ENCODE measurements at places on chromosomes 16 and 17.

DNA sequence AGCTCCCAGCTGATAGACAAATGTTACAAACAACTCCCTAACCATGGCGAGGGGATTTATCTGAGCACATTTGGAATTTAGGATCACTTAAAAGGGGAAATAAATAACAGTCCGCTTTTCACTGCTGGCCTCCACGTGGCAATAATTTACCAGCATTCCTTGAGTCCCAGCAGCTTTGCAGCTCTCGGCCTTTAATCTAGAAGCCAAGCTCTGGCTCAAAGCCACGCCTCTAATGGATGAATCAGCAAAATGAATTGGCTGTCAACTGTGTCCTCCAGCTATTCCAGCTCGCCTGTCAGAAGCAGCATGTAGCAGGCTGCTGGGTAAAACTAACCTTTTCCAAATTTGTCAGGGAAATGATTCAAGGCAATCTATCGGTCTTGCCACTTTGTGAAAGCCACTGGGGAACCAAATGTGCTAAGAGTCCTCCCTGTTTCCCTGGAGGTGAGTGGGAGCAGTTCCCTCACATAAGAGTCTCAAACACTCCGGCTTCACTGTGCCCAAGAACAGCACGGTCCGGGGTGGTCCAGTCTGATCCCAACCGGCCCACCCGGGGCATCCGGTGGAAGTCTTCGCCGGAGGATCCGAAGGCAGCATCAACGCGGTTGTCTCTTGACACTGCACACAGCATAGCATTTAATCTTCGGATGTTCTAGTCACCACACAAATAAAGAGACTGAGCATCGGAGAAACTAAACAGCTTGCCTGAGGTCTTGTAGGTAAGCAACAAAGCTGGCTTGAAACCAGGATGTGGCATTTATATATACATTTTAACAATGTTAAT is 143.3 kb downstream of the PARN start:
- no peak for DNase-seq

DNA sequence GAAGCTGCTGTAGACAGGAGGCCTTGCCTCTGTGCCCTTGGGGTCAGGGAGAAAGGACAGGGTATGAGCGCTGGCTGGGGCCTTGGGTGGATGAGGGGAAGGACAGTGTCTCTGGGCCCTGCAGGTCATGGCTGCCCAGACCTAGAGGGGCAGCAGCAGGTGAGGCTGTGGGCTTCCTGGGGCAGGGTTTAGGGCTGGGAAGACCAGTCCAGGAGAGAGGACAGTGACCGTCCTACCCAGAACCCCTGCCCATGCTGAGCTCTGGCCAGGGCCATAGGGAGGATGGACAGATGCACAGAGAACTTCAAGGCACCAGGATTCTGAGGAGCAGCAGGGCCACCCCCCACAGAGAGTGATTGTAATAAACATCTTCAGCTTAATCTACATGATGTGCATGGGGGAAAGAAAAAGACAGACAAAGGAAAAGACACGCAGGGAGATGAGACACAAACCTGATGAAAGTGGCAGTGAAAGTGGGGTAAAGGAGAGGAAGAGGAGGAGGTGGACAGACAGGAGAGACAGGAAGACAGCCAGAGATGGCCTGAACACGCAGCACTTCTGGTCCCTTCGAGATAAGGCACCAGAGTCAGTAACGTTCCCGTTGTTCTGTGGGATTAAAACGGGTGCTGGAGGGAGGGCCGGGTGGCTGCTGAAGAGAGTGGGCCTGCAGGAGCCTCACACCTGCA is 17.5 kb downstream of the FLOT2 start:
- no peak for DNase-seq

GRCh38 chr16:53458635-53459034 is 24.4 kb downstream of the RBL2 start:
- DNase-seq, result no peak

DNA sequence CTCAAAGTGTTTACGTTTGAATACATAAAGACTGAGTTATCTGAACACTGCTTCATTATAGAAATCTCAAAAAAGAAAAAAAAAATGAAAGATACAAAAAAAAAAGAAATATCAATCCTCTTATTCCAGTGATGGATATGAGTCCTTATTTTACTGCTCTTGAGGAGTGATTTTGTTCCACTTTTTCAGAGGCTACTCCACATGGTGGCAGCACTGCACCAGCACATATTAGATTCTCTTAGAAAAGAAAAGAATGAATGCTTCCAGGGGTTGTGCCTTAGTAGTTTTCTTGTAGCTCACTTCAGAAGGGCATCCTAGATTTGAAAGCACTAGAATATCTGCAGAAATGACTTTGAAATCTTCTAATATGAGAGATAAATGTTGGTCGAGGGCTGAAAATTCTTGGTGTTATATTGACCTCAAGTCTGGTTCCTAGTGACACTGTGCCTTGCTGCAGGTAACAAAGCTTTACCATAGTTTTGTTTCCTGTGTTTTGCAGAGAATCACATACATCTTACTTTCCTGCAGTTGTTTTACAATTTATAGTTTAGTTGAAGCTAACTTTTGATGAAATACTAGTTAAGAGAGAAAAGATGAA is 25.9 kb downstream of the AP2B1 start:
- peak; percentile 1 for DNase-seq

DNA sequence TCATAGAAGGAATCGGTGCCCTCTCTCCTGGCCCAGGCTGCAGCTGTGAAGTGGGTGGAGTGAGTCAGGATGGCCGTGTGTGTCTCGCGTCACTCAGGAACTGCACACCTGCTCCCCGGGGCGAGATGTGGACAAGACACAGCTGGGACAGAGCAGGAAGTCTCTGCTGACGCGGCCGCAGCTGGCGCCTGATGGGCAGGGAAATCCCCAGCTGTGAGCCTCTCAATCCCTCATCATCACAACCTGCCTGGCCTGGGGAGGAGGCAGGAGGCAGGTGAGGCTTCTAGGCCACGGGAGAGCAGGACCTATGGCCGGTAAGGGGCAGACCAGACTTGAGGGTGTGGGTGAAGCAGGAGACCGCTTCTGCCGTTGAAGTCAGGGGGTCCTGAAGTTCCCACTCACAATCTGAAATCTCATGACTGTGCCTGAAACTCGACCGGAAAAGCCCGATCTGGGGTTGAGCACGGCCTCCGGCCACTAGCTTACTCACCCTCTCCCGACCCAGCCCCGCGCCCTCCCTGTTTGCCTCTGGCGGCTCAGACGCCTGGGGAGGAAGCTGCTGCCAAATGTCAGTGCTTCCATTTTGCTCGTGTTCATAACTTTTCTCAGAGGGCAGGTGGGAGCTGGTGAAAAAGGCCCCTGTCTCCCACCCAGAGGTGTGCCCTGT is 1.1 kb upstream of the TRPV3 start:
- no peak for DNase-seq

- no peak for DNase-seq
Measured at GRCh38 chr17:11241611-11242226, 706 bp downstream of the SHISA6 start.

DNA sequence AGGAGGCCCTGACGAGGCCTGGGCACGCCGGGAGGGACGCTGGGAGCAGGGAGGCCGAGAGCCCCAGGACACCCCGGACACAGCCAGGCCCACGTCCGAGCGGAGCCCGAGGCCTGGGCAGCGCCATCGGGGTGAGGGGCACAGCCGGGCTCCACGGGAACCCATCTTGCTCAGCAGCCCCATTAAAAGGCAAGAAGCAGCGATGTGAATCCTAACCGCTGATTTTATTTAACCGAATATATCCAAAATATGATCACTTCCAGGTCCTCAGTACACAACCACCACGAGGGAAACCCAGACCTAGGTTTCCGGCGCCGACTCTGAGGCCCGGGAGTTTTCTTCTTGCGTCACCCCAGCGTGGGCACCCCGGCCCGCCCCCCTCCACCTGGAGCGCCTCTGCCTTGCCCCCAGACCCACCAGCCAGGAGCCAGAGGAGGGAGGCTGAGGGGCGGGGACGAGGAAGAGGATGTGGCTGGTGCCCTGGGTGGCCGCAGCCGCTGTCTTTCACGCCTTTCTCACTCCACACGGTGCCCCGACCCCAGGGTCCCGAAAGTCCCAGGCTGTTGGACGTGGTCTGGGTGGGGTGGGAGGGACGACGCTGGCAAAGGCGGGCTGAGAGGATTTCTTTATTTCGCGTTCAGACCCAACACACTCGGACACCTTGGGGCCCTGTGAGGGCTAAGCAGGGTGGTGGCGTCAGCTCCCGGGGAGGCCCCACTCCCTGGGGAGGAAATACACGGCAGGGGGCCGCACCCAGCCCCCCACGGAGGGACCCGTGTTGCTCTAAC is 568 bp upstream of the CCDC154 start:
- no peak for DNase-seq

GRCh38 chr16:89295915-89296314 is 78.4 kb downstream of the ZNF778 start:
- no peak for DNase-seq

- no peak for DNase-seq
Measured at GRCh38 chr16:79469999-79470398, 130.5 kb downstream of the MAF start.

GRCh38 chr17:36019423-36019822 is 1.7 kb upstream of the CCL23 start:
- DNase-seq, result no peak

DNA sequence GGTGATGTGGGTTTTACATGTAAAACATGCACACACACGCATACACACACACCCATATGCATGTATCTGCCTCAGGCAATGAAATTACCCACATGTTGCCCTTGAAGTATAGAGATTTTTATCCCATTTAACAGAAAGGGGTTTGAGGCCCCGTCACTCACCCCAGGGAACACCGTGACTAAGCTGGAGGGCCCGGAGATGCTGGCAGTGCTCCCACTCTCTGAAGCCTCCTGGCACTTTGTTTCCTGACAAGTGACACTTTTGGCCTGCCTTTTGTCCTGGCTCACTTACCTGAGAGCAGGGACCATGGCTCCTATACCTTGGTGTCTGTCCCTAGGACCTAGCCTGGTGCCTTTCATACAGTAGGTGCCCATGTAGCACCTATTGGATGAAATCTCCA is 50.0 kb upstream of the TNRC6C start:
- no peak for DNase-seq

DNA sequence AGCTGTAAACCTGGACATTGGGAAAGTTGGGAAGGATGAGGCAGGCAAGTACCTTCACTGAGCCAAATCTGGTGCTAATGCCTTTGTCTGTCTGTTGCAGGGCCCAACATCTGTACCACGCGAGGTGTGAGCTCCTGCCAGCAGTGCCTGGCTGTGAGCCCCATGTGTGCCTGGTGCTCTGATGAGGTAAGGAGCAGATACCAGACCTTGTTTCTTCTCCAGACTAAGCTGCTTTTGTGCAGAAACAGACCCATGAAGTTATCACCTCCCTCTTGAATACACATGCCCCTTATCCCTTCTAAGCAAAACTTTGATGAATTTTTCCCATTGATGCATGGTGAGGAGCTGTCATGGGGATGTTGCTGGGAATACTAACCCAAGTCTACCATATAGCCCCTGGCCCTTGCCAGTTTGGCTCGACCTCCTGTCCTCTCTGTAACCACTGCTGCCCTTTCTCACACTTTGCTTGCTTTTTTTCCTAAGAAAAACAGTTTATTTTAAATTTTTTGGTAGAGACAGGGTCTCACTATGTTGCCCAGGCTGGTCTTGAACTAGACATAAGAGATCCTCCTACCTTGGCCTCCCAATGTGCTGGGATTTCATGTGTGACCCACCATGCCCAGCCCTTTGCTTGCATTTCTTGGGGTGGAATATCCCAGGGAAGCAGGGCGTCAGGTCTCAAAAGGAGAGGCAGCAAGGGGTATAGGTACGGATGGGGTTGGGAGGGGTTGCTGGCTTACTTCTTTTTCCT is 20.9 kb downstream of the ITGB3 start:
- no peak for DNase-seq

DNA sequence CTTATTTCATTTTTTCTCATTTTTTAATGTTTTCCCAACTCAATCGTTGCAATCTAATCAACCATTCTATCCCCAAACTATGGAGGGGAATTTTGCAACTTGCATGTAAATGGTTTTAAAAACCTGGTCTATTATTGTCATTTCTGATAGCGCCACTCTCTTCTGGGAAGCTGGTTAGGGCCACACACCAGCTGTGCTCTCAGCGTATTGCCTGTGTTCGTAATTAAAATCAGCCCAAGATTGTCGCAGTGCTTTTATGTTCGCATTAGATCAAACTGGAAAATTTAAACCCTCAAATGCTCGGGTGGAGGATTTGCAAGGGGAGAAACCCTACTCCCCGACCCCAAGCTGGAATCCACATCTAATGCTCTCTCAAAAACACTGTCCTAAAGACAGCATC is 123.5 kb upstream of the CACNG5 start:
- no peak for DNase-seq

DNA sequence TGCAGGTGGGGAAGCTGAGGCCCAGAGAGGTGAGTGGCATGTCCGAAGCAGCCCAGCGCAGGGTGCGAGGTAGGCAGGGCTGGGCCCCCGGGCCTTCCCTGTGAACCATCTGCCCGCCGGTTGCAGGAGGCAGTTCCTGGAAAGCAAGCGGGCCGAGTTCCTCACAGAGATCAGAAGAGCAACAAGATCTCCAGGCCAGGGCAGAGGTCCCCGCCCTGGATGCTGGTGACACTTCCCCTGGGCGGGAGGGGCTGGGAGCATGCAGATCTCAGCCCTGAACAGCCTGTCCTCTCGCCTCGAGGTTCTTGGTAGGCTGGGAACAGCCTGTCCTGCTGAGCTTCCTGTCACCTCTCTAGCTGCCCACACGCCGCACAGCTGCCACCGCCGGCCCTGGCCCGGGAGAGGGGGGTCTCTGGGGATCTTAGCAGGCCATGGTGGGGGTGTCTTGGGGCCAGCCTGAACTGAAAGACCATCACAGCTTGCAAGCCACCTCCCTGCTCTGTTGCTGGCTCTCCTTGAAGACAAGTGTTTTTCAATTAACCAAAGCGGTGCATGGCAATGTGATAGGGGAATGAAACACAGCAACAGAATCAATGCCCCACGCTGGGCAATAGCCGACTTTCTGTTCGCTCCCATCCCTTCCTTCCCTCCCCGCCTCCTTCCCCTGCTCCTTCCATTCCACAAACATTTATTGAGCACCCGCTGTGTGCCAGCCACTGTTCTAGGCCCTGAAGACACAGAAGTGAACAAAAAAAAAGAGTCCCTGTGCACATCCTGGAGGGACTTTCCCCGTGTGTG is 31.7 kb downstream of the SOCS1 start:
- DNase-seq, result peak; percentile 95

- peak; percentile 14 for DNase-seq
Measured at GRCh38 chr16:23807028-23807427, 28.8 kb upstream of the PRKCB start.

Data from GF-D8 (cell line).